ENCODE measurements at places on chromosomes 6 and 20.
A peak's percentile ranks its signal among the peaks of the same experiment; 100 is the strongest.

- DNase-seq: no peak
These were observed at the start of gene SLC12A5 for GRCh38 chr20:46028772-46029371. Gene SLC12A5 (plus strand): TSS chr20:46029215. CDS start chr20:46029345, 130 bp downstream.

DNA sequence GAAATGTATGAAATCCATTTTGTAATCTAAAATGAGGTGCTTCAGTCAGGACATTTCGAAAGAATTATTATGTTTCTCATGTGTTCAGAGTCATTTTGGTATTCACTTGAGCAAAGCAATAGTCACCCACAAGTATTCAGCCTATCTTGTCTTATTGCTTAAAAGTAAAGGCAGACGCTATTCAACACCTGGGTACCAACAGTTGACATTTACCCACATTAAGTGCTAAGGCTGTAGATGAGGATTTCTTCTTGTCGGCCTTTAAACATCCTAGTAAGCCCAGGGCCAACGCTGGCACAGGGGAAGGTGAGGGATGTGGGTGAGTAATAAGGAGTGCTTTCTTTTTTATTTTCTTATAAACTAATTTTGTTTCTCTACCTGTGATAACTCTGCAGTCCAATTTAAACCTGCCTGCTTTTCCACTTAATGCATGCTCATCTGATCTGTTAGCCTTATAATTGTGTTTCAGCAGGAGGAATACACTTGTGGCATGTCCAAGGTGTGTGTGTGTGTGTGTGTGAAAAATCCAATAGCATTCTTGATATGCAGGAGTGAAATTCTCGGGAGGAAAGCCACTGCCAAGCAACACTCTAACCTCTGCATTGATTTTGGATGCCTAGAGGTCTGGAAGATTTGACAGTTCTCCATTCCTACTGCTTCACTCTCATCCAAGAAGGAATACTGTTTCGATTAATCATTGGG, 252.0 kb downstream of the SOX4 start:
- DNase-seq: no peak

- DNase-seq: no peak
These were observed 141.0 kb upstream of the COL21A1 start for GRCh38 chr6:56388415-56388755.

- DNase-seq: peak; percentile 67
These were observed 41.3 kb downstream of the PCNA start for GRCh38 chr20:5078399-5078958.

DNA sequence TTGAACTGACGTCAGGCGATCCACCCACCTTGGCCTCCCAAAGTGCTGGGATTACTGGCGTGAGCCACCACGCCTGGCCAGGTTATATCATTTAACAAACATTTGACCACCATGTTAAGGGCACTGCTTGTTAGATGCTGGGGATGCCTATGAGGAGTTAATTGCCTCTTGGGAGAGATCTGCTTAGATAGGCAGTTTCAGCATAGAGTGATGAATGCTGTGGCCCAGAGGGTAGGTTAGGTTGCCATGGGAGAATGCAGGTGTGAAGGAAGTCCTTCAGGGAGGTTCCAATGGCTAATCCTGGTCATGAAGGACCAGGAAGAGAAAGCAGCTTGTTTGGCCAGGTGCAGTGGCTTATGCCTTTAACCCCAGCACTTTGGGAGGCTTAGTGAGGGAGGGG, 17.0 kb downstream of the PHF20 start:
- no peak for DNase-seq

DNA sequence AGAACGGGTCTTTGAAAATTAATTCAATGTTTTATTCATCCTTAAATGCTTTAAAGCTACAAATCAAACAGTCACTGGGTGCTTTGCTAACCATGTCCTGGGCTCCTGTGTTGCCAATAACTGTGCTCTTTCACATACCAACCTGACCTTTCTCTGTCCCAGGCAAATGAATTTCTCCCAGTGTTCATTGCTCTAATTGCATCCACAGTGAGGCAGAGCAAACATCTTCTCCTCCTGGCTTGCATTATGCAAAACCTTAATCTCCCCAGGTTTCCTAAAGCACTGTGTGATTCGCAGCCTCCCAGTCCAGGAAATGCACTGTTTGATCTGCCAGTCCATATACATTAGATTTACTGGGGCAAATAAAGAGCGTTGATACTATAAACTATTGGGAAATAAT, 219.0 kb downstream of the PREX1 start:
- DNase-seq: no peak
